ENCODE measurements at places on chromosomes 7 and 10. TPM values are rescaled to one million over a fixed set of nuclear protein-coding genes. Genes with fewer than 3 reads are reported as not detected.

GRCh38 chr7:24764972-24765744, 7.9 kb upstream of the GSDME start:
- H3K27me3 ChIP-seq = no peaks in the 10 kb centered on the region
- H3K4me1 ChIP-seq = no peaks in the 10 kb centered on the region
- no peaks in the 10 kb centered on the region for H3K36me3 ChIP-seq
- no peak overlapping the region for H3K27ac ChIP-seq

GRCh38 chr7:41189866-41190265, 513.0 kb downstream of the INHBA start:
- H3K4me1 ChIP-seq = no peaks in the 10 kb centered on the region
- H3K27me3 ChIP-seq = no peaks in the 10 kb centered on the region
- DNase-seq = no peak
- H3K36me3 ChIP-seq = no peaks in the 10 kb centered on the region
- no peak overlapping the region for H3K27ac ChIP-seq

GRCh38 chr7:19852192-19852591, 78.8 kb upstream of the TMEM196 start:
- no peaks in the 10 kb centered on the region for H3K27me3 ChIP-seq
- H3K27ac ChIP-seq = no peak overlapping the region
- no peak for DNase-seq
- H3K4me3 ChIP-seq = no peak overlapping the region

- H3K4me3 ChIP-seq = no peak overlapping the region
- H3K27me3 ChIP-seq = no peaks in the 10 kb centered on the region
- H3K4me1 ChIP-seq = no peaks in the 10 kb centered on the region
Measured at GRCh38 chr7:20190560-20191390, 26.4 kb downstream of the MACC1 start.

GRCh38 chr10:124300224-124300623, 118.5 kb downstream of the OAT start:
- peaks cover 8% of the 10 kb centered on the region for H3K4me1 ChIP-seq
- H3K27ac ChIP-seq = no peak overlapping the region
- no peak overlapping the region for H3K4me3 ChIP-seq

DNA sequence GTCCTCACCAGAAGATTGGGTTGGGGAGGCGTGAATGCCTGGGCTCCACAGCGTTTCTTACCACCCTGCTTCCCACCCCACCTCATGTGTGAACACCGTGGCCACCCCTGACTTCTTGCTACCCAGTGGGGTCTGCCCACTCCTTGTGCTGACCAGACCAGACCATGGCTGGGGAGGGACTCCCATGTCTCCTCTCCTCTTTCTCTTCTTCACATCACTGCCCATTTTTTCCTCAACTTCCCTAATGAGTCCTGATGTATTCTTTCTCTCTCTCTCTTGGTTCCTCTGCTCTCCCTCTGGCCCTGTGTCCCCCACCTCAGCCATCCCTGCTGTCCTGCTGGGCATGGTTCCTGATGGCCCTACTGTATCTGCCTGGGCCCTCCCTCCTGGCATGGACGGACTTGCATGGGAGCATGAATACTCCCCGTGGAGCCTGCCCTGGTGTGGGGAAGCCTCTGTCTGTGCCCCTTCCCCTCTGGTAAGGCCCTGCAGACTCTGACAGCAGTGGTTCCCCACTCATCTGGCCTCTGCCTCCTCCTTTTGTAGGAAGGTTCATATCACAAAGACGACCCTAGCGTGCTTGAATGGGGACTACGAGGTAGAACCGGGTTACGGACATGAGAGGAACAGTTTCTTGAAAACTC, 85.5 kb downstream of the ADCY1 start:
- H3K27me3 ChIP-seq = no peaks in the 10 kb centered on the region
- no peaks in the 10 kb centered on the region for H3K4me1 ChIP-seq
- no peaks in the 10 kb centered on the region for H3K36me3 ChIP-seq
- DNase-seq = no peak
- no peak overlapping the region for H3K4me3 ChIP-seq

GRCh38 chr10:11300563-11300962, 282.9 kb downstream of the CELF2 start:
- H3K36me3 ChIP-seq = peaks cover 38% of the 10 kb centered on the region
- H3K27me3 ChIP-seq = no peaks in the 10 kb centered on the region
- no peaks in the 10 kb centered on the region for H3K4me1 ChIP-seq
- no peak overlapping the region for H3K4me3 ChIP-seq
- H3K27ac ChIP-seq = no peak overlapping the region

- DNase-seq = no peak
- H3K27ac ChIP-seq = peak overlapping the region; percentile 37
- H3K4me3 ChIP-seq = no peak overlapping the region
- peaks cover 5% of the 10 kb centered on the region for H3K4me1 ChIP-seq
- no peaks in the 10 kb centered on the region for H3K27me3 ChIP-seq
Measured at GRCh38 chr7:132423594-132424200, 152.6 kb downstream of the PLXNA4 start.

GRCh38 chr10:35172574-35172973, 45.9 kb downstream of the CREM start:
- no peaks in the 10 kb centered on the region for H3K4me1 ChIP-seq
- H3K27me3 ChIP-seq = no peaks in the 10 kb centered on the region
- DNase-seq = peak; percentile 71
- peak overlapping the region; percentile 7 for H3K27ac ChIP-seq
- no peaks in the 10 kb centered on the region for H3K36me3 ChIP-seq

- H3K27me3 ChIP-seq = no peaks in the 10 kb centered on the region
- peak overlapping the region; percentile 95 for H3K4me3 ChIP-seq
- H3K27ac ChIP-seq = peak overlapping the region; percentile 94
- H3K4me1 ChIP-seq = peaks cover 48% of the 10 kb centered on the region
- DNase-seq = no peak
Measured at GRCh38 chr10:70169649-70170364, 507 bp downstream of the SAR1A start.

- no peak overlapping the region for H3K4me3 ChIP-seq
- H3K27ac ChIP-seq = no peak overlapping the region
- DNase-seq = no peak
Measured at GRCh38 chr10:60292998-60293397, 96.7 kb downstream of the ANK3 start.

Gene CDK5
- total RNA-seq = 8.2 TPM

Gene MYOF
- 67.8 TPM for total RNA-seq

Gene GDF10
- total RNA-seq = 5.4 TPM

Gene DNAJC30
- total RNA-seq = 6.6 TPM

All from sigmoid colon (tissue), 7 donors.